ENCODE measurements at places on chromosomes 4 and X.

GRCh38 chr4:1731180-1731579 is 9.9 kb downstream of the TACC3 start:
- no peak for DNase-seq

- no peak for DNase-seq
These were observed 208.5 kb upstream of the FAT1 start for GRCh38 chr4:186932196-186932595.

DNA sequence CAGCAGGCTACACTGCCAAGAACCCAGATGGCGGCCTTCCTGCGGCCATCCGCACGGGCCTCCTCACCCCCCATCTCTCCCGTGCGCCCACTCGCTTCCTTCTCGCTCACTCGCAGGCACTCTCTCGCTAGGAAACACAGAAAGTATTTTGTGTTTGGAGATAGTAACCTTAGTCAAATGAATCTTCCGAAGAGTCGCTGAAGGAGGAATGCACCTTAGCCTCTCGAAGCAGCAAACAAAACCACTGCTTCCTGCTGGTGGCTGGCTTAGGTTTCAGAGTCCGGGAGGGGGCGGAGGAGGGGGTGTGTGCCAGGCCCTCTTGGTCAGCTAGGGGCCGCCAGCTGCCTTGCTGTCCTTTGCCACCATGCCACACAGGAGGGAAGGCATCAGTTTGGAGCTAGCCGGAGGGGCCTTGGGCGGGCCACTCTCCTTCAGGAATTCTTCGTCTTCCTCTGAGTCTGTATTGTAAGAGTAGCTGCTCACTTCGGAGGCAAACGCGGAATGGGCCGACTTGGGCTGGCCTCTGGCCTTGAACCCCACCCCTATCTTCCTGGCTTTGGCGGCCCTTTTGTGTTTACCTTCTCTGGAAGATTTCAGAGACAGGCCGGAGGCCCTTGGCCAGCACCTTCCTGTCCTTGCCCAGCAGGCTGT is 73.2 kb upstream of the UCP1 start:
- DNase-seq: no peak

- peak; percentile 93 for DNase-seq
These were observed 35.0 kb downstream of the FBXW7 start for GRCh38 chr4:152500800-152501434.
